CD4-positive, alpha-beta T cell treated with Interleukin-17A for 4 hours (primary cell): ENCODE measurements at places on chromosomes 13 and 19.

- no peak for DNase-seq
Observed at GRCh38 chr19:45764945-45765701, 3.9 kb downstream of the SIX5 start.

- no peak for DNase-seq
Observed at GRCh38 chr13:31882794-31883193, 143.5 kb downstream of the RXFP2 start.

- DNase-seq, result peak; percentile 92
Observed at GRCh38 chr19:10580979-10581631, 6.0 kb downstream of the AP1M2 start.

DNA sequence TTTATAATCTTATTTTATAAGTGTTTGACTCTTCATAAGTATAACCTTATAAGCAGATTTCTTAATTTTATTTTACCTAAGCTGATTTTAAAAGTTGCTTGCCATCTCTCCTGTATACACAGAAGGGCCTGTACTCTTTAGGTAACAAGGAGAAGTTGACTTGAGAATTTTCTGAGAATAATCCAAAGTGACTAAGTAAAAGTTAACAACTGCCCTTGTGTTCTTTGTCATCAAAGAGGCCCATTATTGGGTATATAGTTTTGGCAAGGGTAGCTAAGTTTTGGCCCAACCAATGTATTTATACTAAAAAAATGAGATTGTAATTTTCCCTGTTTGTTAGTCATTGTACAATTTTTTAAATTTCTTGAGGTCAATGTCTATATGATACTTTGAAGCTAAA, 3.2 kb downstream of the LCP1 start:
- no peak for DNase-seq

GRCh38 chr13:90362707-90363106, 984.8 kb upstream of the MIR17HG start:
- DNase-seq, result no peak

GRCh38 chr13:103431856-103432255, 365.6 kb upstream of the SLC10A2 start:
- DNase-seq, result no peak

DNA sequence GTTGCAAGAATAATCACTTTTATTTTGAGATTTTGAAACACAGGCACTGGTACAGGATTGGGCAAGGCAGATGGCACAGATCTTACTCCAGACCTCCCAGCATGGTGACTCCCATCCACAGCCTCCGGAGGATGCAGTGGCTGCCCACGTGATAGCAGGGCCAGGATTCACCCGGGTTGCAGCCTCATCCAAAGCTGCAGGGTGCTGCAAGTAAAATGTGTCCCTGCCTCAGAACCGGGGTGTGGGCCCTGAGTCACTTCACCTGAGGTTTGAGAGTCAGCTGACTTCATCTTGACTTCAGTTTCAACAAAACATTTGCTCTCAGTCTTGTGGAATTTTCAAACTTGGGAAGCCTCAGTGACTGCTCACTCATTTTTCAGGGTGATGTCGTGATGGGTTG, 201.9 kb downstream of the FGF9 start:
- DNase-seq, result no peak

DNA sequence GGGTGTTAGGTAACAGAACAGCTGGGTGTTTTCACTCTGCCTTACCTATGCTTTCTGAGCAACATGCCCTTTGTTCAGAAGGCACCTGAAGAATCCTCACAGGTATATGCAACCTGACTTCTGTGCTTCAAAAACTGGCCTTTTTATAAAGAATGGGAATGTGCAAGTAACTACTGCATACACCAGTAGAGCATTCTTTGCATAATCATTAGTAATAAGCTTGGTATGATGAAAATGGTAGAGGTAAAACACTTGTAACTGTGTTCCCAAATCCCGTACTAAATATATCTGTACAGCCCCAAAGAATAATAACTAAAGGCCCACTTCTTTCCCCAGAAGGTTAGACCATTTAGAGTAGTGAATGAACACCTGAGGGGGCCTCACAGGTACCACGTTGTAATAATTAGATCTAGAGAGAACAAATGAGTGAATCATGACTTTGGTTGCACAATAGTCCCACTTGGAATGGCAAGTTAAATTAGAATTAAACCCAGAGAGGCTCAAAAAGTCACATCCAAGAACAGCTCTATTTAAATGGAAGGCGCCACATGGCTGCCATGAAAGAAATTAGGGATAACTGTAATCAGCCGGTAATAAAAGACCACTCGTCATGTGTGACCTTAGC, 413.9 kb downstream of the KLF12 start:
- no peak for DNase-seq

GRCh38 chr19:13165162-13165997, 15.2 kb downstream of the IER2 start:
- no peak for DNase-seq

DNA sequence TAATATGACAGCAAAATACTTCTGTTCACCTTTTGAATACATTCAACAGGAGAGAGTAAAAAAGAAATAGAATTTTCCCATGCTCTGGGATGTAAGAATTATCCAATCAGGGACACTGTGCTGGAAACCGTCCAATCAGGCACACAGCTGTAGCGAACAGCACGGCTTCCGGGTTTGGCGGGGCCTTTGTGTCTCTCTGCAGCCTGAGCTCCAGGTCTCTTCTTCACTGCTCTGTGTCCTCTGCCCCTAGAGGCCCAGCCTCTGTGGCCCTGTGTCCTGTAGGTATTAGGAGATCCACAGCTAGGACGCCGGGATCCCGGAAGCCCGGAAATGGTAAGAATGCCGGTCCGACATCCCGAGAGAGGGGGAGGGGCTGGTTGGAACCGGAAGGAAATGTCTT, 92.7 kb downstream of the ZNF737 start:
- no peak for DNase-seq

DNA sequence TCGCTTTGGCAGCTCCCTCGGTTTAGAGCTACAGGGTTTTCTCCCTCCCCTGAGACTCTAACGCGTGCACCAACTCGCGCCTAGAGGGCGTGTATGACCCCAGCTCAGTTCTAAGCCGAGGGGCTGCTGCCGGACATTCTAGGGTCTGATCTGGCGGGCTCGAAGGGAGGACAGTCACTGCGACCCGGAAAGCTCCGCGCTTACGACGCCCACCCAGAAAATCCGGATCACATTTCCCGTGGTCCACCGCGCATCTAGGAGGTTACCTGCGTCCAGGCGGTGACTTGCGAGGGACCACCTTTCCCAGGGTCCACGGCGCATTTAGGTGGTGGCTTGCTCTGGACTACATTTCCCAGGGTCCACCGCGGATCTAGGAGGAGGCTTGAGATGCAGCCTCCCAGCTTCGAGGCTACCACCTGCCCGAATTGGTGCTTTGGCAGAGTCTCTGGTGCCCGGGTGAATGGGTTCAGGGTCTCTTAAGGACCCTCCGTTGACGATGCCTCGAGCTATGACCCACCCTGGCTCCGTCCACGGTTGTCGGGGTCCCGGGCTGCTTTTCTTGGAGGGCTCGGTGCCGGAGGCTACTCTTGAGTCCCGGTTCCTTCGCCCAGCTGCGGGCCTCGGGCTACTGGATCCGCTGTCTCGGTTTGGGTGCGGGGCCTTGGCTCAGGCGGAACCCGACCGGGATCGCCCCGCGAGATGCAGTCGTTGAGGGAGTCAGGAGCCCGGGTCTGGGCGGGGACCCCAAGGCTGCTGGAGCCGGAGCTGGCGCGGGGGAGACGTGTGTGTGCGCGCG, 30.5 kb downstream of the ZNF146 start:
- no peak for DNase-seq

GRCh38 chr19:43814663-43815352, 12.3 kb upstream of the ZNF283 start:
- no peak for DNase-seq

DNA sequence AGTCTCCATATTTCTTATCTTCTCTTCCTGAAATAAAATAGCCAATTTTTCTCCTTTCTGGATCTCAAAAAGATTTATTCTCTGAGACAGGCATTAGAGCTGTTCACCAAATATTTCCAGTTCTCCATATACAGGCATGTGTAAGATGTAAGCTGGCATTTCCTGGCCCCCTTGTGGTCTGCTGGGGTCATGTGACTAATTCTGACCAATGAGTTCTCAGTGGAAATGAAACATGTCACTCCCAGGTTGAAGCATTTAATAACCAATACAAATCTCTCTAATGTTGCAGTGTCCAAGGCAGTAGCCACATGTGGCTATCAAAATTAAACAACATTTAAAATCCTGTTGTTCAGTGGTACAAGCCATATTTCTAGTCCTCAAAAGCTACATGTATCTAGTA, 14.8 kb upstream of the CACNA1A start:
- no peak for DNase-seq

GRCh38 chr19:6521718-6522646, 8.8 kb upstream of the TNFSF9 start:
- DNase-seq, result peak; percentile 58

GRCh38 chr13:70842062-70842644, 733.9 kb upstream of the KLHL1 start:
- no peak for DNase-seq

DNA sequence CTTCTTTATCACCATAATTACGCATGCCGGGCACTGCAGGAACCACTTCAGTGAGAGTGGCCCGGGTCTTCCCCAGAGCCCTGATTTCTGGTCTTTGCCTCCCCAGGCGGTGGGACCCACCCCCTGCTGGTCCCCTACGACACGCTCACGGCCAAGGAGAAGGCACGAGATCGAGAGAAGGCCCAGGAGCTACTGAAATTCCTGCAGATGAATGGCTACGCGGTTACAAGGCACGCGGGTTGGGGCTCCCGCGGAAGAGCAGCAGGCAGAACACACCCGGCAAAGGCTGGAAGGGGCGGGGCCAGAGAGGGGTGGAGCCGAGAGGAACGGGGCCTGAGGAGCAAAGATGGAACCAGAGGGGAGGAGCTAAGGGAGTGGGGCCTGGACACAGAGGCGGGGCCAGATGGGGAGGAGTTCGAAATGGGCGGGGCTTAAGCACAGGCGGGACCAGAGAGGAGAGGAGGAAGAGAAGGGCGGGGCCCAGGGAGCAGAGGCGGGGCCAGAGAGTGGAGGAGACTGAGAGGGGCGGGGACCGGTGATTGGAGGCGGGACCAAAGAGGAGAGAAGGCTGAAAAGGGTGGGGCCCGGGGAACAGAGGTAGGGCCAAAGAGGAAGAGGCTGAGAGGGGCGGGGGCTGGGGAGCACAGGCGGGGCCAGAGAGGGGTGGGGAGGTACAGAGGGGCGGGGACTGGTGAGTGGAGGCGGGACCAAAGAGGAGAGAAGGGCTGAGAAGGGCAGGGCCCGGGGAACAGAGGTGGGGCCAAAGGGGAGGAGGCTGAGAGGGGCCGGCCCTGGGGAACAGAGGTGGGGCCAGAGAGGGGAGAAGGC, 73.4 kb downstream of the RYR1 start:
- DNase-seq, result peak; percentile 93

- DNase-seq, result no peak
Observed at GRCh38 chr13:36673838-36674326, at the start of gene SERTM1. TSS of gene SERTM1 (plus strand) at chr13:36674020. CDS start at chr13:36695079, 21,059 bp downstream.

DNA sequence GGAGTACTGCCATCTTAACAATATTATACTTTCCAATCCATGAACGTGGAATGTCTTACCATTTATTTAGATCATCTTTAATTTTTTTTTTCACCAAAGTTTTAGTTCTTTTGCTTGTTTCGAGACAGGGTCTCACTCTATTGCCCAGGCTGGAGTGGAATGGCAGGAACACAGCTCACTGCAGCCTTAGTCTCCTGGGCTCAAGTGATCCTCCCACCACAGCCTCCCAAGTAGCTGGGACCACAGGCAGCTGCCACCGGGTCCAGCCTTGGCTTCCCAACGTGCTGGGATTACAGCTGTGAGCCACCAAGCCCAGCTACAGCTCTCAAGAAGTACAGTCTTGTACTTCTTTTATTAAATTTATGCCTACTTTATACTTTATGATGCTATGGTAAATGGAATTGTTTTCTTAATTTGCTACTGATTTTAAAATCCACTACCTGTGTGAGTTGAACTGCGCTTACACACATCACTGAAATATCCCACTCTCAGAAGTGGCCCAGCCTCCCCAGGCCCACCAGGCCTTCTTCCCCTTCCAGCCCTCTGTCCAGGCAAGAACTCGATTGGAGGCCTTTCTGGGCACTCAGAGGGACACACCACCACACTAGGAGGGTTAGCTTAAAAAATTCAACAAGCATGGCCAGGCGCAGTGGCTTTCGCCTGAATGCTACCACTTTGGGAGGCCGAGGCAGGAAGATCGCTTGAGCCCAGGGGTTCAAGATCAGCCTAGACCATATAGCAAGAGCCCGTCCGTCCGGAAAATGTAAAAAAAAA, 1.0 kb upstream of the PGLS start:
- no peak for DNase-seq

- no peak for DNase-seq
Observed at GRCh38 chr13:51556740-51557139, 27.5 kb upstream of the WDFY2 start.

DNA sequence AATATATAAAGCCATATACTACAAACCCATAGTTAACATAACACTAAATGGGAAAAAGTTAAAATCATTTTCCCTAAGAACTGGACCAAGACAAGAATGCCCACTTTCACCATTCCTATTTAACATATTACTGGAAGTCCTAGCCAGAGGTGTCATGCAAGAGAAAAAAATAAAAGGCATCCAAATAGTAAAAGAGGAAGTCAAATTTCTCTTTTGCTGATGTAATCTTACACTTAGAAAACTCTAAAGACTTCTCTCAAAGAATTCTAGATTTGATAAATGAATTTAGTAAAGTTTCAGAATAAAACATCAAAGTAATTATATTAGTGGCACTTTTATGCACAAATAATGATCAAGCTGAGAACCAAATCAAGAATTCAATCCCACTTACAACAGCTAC, 678.9 kb upstream of the SLITRK5 start:
- no peak for DNase-seq
